T-helper 22 cell (primary cell): ENCODE measurements at places on chromosomes 12 and 14.

DNA sequence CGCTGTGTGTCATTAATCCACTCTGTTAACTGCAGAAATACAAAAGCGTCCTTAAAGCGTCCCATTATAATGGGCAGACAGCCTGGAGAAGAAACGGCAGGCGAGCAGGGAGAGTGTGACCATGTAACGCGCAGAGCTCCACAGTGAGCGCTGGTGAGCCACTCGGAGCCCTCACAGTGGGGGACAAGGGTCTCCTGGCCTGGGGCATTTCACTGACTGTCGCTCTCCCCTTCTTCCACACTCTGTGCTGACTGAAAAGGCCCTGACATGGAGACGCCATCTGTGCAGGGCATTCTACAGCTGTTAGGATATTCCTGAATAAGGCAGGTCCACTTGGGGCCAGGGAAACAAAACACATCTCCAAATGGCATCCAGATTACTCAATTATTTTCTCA is 24.2 kb downstream of the CCDC92 start:
- DNase-seq = no peak

GRCh38 chr12:14959126-14959440 is 2.3 kb downstream of the ARHGDIB start:
- DNase-seq = no peak

- no peak for DNase-seq
Observed at GRCh38 chr14:31405599-31406232, 14.6 kb downstream of the HEATR5A start.

- DNase-seq = no peak
Observed at GRCh38 chr12:43052441-43052840, 462.9 kb upstream of the PRICKLE1 start.

GRCh38 chr12:13404631-13405473 is 208.3 kb downstream of the EMP1 start:
- no peak for DNase-seq

GRCh38 chr14:95548328-95548929 is 13.6 kb downstream of the GLRX5 start:
- no peak for DNase-seq

- DNase-seq = no peak
Observed at GRCh38 chr14:78424311-78424710, 254.1 kb downstream of the NRXN3 start.

DNA sequence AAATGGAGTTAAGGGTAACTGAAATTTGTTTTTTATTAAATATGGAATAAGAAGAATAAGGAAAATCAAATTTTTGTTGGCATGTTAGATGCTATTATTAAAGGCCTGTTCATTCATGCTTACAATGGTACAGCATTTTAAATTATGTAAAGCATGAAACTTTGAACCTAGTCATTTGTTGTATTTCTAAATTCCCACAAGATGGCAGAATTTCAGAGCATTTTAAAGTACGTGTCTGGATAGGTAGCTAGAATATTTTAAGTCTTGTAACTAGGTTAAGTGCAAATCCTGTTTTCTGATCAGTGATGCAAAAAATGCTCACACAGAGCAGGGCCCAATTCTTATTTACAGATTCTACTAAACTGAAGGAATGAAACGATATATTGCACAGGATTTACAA is 585.6 kb upstream of the MIS18BP1 start:
- no peak for DNase-seq

GRCh38 chr12:52818887-52819420 is 5.0 kb upstream of the KRT4 start:
- no peak for DNase-seq

DNA sequence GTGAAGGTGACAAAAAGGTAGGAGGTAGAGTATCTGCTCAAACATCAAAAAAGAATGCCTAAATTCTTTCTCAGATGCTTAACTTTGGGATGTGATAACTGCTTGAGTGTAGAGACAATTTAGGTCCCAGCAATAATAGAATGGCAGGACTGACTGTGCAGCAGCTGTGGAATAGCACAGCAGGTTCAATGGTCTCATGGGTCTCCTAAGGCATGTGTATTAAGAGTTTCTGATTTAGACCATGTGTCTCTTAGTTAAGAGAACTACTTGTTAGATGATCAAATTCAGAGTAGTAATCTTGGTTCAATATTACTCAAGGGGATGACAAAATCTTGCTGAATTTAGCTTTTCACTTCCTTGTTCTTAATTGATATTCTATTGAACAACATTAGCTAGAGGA is 72.0 kb downstream of the ALX1 start:
- DNase-seq = no peak

DNA sequence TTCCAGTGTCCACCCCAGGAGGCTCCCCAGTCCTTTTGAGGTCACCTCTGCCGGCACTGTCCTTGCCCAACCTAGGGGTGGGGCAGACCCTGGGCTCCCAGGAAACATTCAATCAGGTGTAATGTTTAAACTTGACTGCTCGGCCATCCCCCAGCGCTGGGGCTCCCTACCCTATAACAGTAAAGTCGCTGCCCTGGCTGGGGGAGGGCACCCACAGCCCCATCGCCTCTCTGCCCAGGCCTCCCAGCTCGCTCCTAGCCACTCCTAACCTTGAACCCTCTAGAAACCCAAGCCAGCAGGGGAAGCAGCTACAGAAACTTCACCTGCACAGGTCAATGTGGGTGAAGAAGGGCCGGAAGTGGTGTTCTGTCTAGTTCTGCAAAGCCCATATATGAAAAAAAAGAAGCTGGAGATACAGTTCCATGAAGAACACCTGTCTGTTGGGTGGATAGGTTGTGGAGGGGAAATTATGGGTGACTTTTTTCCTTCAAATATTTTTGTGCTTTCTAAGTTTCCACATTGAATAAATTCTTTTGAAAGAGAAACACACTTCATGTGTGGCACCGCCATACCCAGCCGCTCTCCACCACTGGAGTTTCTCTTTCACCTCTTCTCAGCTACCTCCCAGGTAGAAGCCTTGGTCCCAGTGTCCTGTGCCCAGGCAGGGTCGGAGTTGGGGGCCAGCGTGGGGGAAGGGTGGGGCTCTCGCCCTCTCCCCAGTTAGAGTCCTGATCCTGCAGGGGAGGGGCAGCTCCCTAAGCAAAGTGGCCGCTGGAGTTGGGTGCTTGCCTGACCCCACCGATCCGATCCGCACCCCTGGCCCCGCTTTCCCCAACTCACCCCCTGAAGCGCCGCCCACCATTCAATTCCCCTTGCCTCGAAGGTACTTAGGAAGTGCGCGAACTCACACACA is 1.1 kb downstream of the CLMN start:
- no peak for DNase-seq

- DNase-seq = no peak
Observed at GRCh38 chr12:63410197-63410596, 258.1 kb downstream of the DPY19L2 start.

DNA sequence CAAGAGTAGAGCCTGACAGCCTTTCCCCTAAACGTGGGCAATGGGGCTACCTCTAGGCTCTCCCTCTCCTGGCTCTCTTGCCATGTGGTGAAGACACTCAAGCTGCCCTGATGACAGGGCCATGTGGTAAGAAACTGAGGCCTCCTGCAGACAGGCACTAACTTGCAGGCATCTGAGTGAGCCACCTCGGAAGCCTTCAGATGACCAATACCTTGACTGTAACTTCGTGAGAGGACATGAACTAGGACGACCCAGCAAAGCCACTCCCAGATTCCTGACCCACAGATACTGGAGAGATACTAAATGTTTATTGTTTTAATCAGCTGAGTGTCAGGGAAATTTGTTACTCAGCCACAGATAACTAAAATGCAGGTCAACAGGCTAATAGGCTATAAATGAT is 96.4 kb downstream of the EFCAB11 start:
- no peak for DNase-seq

DNA sequence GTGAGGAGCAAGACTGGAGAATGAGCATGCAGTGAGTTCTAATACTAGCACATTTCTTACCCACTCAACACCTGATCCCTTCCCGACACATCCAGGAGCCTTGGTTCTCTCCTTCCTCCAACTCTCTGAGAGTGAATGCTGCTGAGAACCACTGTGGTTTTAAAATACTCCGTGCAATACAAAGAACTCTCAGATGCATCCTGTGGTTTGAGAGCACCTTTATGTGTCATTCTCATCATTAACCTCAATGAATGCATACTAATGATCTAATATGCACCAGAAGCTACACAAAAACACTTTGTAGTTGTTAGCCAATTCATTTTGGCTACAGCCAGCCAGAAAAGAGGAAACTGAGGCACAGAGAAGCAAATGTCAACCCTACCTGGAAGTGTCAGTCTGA is 87.6 kb downstream of the GALNT8 start:
- DNase-seq = no peak

- no peak for DNase-seq
Observed at GRCh38 chr14:94485944-94486841, 10.2 kb upstream of the SERPINA9 start.

DNA sequence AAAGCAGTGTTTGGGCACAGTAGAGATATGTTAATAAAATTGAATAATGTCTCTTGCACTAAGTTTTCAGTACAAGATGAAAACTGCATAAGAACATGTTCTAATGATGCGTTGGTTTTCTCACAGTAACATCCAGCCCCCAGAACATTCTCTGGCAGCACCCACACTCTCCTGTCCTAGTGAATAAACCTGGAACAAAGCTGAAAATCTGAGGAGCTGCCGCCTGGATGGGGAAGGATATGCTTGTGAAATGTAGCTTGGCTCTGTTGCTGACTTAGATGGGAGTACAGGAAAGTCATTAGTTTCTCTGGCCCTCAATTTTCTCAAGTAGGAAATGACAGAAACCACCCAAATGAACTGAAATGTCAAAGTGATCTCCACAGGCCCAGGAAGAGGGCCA is 323.8 kb downstream of the APAF1 start:
- no peak for DNase-seq

- peak; percentile 58 for DNase-seq
Observed at GRCh38 chr14:51869411-51870100, 9.1 kb downstream of the GNG2 start.

DNA sequence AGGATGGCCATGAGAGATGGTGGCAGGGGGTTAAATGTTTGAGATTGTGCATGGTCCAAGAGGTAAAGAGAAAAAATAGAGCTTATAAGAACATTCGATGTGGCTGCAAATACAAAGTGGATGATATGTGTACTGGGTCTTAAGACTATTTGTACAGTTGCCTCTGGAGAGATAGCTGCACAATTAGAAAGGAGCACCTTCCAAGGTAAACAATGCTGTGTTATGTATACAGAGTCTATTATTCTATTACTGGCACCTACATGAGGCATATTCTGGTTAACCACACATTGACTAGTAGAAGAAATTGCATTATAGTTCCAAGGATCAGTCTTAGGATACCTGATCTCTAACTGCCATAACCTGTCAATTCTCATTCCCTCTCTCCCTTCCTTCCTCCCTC is 238.0 kb upstream of the FOXN3 start:
- no peak for DNase-seq

DNA sequence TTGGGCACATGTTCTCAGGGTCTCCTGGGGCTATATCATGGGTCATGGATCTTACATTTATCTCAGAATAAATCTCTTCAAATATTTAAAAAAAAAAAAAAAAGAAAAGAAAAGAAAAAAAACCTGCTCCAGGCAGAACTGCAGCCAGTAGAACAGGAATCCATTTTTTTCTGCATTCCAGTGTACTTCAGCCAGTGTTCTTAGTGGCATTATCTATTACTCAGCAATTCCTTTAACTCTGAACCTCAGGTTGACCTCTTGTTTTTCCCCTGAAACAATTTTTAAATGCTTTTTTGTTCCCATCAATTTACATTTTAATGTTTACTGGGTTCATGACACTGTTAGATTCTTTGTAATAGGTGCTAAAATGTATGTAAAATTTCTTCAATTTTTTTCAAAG is 66.7 kb upstream of the STXBP6 start:
- DNase-seq = no peak

DNA sequence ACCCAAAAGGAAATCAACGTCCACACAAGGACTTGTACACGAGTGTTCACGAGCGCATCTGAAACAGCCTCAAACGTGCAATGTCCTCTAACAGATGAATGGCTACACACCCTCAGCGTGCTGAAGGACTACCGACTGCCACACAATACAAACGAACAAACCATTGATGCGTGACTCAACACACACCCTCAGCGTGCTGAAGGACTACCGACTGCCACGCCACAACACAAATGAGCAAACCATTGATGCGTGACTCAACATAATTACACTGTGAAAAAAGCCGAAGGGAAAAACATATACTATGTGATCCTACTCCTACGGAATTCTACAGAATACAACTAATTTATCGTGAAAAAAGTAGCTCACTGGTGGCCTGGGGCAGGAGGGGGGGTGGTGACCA is 25.1 kb upstream of the BTBD6 start:
- DNase-seq = no peak

GRCh38 chr12:45298721-45299692 is 83.1 kb downstream of the ANO6 start:
- DNase-seq = no peak

DNA sequence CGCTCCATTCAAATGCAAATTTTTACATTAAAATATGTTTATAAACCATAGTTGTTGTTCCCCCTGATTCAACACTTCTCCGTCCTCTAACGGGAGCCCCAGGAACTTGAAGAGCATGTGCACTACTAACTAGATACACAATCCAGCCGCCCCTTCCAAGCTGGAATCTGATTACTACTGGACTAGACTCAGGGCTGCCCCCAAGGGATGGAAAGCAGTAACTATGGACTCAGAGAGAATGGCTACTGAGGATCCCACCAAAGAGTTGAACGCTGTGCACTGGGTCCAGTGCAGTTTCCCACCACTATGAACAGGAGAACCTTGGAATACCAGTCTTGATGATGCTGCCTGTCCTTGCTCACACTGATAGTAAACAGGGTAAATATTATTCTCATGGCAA is 48.6 kb upstream of the PCNX1 start:
- no peak for DNase-seq

DNA sequence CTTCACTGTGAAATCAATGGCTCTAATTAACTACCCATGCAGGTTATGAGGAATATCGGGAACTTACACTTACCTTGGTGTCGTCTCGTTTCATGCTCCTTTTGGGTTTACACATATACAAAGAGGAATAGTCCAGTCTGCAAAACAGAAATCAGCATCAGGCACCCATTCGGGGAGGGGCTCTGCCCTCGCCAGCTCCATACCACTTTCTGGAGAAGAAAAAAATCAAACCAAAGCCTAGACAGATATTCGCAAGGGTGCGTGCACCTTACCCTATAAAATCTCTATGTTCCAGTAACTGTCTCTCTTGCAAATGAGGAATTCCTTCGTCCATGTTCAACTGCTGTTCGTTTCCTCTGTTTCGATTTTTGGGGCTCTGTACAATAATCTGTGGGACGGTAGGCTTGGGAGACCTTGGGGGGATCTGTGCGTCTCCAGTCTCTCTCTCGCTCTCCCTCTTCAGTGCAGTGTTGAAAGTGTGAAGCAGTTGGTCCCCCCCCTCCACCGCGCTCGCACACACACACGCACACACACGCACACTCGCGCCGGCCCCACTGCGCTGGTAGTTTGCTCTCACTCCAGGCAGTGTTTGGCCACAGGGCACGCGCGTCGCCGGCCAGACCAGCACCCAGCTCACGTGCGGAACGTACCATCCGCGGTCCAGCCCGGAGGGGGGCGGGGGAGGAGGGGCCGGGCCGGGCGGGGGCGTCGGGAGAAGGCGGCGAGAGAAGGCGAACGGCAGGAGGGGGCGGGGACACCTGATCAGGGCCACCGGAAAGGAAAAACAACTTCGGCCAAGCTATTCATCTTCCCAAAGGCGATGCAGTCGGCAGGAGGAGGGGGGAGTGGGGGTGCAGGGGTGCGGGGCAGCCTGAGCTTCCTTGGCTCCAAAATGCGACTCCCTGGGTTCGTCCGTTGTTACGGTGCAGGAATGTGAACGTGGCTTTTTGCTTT is at the start of gene BHLHE41:
TSS of gene BHLHE41 (minus strand) at position 592 of the 954 bp plus-strand sequence. CDS start at position 334, 258 bp downstream.
- DNase-seq = no peak
